HCT116 (cell line): ENCODE measurements at places on chromosomes 11 and 22. TPM values are rescaled to one million over a fixed set of nuclear protein-coding genes. Genes with fewer than 3 reads are reported as not detected.

GRCh38 chr22:42983470-42983869 is 31.5 kb downstream of the PACSIN2 start:
- peaks cover 6% of the 10 kb centered on the region; the same call in 1 of the 2 replicates for H3K4me1 ChIP-seq
- DNase-seq, result no peak
- H3K4me3 ChIP-seq, result no peak overlapping the region
- H3K27me3 ChIP-seq, result no peaks in the 10 kb centered on the region

- H3K27me3 ChIP-seq, result no peaks in the 10 kb centered on the region
- no peaks in the 10 kb centered on the region for H3K4me1 ChIP-seq
- no peak overlapping the region for H3K27ac ChIP-seq
Measured at GRCh38 chr22:31538815-31539214, 42.5 kb downstream of the SFI1 start.

Gene TREH
- 0.15 TPM for total RNA-seq

- no peak overlapping the region for H3K4me3 ChIP-seq
- H3K27me3 ChIP-seq, result peaks cover 58% of the 10 kb centered on the region
- no peaks in the 10 kb centered on the region for H3K36me3 ChIP-seq
Measured at GRCh38 chr11:134071766-134072402, 3.0 kb downstream of the JAM3 start.

DNA sequence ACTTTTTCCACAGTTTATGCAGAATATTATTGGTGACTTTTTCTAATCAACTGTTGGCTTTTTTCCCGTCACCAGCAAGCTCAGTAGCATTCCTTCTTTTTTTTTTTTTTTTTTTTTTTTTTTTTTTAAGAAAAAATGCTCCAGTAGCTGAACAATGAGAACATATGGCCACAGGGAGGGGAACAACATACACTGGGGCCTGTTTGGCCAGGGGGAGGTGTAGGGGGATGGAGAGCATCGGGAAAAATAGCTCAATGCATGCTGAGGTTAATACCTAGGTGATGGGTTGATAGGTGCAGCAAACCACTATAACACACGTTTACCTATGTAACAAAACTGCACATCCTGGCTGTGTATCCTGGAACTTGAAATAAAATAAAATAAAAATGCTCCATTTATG is 82.5 kb downstream of the ARHGAP42 start:
- peaks cover 7% of the 10 kb centered on the region; the same call in 1 of the 2 replicates for H3K4me1 ChIP-seq
- H3K27ac ChIP-seq, result no peak overlapping the region
- no peaks in the 10 kb centered on the region for H3K27me3 ChIP-seq
- no peak overlapping the region for H3K4me3 ChIP-seq
- no peak for DNase-seq

Gene PRSS23
- total RNA-seq, result 3.8 TPM

Gene GLB1L2
- total RNA-seq, result 27.1 TPM

- DNase-seq, result no peak
- no peaks in the 10 kb centered on the region for H3K4me1 ChIP-seq
- no peaks in the 10 kb centered on the region for H3K36me3 ChIP-seq
- H3K27me3 ChIP-seq, result no peaks in the 10 kb centered on the region
- H3K4me3 ChIP-seq, result no peak overlapping the region
- H3K27ac ChIP-seq, result no peak overlapping the region
Measured at GRCh38 chr22:48712558-48713271, 1115.0 kb downstream of the BRD1 start.

Gene IRAG1
- 3.7 TPM for total RNA-seq
